Osteoblast (primary cell): ENCODE measurements at places on chromosomes 11 and 22.

DNA sequence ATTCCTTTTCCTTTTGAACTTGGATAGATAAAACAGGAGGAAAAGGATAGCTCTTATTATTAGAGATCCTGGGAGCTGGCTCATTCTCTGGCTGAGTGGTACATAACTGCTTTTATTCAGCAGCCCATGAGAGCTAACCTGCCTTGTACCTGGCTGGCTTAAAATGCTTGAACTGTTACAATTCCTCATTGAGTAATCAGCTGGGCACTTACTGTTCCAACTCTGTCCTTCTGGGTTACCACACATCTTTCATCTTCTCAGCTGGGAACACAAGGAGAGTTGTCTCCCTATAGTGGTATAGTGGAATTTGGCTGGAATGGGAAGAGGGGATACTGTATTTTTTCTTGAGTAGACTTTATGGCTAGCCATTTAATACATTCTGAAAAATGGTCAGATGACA, 39.8 kb upstream of the SPTBN2 start:
- DNase-seq = no peak

GRCh38 chr11:76551400-76551799, 106.6 kb downstream of the EMSY start:
- peak; percentile 64 for DNase-seq

GRCh38 chr11:65301491-65302329, 13.0 kb upstream of the CDC42EP2 start:
- DNase-seq = peak; percentile 76

DNA sequence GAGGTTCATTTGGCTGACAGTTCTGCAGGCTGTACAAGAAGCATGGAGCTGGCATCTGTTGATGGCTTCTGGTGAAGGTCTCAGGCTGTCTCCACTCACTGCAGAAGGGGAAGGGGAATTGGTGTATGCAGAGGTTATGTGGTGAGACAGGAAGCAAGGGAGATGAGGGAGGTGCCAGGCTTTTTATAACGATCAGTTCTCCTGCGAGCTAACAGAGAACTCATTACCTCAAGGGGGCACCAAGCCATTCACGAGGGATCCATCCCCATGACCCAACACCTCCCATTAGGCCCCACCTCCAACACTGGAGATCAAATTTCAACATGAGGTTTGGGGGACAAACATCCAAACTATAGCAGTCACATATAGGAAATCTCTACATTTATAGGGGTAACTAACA, 38.7 kb upstream of the E2F8 start:
- DNase-seq = no peak

- peak; percentile 78 for DNase-seq
These were observed 610.3 kb downstream of the TBC1D22A start for GRCh38 chr22:47372596-47373385.

DNA sequence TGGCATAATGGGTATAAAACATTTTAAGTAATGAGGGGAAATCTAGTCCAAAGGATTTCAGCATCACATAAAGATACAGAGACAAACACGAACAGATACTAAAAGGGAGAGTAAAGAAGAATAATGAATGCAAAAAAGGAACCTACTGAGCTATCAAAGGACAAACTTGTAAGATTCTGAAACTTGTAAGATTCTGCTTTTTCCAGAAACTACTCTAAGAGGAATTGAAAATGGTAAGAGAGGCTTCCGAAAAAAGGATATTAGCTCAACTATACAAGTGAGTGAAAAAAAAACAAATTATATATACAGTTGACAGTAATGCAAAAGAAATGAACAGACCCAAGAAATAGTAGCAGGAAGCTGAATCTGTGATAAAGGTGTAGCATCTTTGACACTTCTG, 37.7 kb downstream of the POLD3 start:
- DNase-seq = no peak

DNA sequence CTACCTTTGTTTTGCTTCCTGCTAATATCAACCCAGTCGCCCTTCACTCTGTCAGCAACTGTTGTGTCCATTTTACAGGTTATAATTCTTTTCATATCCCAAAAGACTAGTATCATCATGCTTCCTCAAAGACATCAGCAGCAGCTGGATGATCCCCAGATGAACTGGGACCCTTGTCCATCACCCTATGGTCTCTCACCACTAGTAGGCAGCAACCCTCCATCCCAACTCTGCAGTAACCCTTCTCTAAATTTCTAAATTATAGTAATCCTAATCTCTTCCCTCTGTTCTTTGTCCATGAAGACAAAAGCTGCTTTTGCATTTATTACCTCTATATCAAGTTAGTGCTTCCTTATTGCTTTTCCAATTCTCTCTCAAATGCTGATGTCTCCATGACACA, 1025.8 kb downstream of the FAM181B start:
- no peak for DNase-seq

GRCh38 chr11:60921259-60921658, 3.0 kb upstream of the TMEM132A start:
- DNase-seq = no peak

DNA sequence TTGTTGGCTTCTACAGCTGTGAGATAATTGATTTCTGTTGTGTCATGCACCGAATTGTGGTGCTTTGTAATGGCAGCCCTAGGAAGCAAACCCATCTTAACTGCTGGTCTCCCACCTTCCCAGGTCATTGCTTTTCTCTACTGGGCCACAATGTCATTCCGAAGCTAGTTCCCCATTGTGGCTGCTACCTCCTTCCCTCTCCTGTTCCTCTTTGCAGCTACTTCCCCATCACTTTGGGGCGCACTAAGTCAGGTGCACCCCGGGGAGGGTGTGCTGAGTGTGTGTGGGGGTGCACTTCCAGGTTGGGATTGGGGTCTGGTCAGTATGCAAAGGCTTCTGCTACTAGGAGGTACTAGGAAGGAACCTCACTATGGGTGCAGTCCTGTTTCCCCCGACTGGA, 109.3 kb downstream of the ST3GAL4 start:
- DNase-seq = peak; percentile 41

DNA sequence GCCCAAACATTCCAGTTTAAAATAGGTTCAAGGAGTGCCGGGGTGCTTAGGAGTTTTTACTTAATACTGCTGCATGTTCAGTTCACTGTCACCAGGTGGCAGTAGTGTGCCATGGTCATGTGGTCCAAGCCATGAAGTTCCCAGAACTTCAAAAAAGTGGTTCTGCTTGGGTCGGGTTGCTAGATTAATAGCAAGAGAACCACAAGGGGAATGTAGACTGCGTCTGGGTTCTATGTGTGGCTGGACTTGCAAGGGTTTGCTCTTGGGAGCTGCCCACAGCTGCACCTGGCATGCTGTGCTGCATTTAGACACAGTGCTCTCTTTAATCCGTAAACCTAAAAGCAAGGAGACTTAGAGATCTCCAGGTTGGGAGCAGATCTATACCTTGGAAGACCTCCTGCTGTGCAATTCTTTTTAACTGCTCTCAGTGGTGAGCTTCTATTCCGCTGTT, 6.5 kb upstream of the SPON1 start:
- DNase-seq = no peak

GRCh38 chr11:72856065-72856464, 41.9 kb downstream of the ATG16L2 start:
- DNase-seq = no peak

DNA sequence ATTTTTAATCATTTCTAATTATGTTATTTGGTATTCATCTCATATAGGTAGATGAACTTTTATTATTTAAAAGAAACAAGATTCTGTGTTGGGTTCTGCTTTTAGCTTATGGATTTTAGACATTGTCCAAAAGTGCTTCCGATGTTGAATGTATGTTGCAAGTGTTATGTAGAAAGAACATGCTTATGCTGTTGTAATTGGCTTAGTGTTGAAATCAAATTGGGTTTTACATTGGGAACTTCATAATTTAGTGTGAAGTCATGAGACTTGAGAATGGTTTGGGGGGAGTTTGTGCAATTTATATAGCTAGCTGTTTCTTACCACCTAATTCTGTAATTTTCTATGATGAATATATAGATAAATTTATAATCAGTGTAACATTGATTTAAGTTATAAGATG, 3.6 kb downstream of the MTMR3 start:
- no peak for DNase-seq

- no peak for DNase-seq
These were observed 20.9 kb upstream of the SCUBE1 start for GRCh38 chr22:43364169-43364435.

DNA sequence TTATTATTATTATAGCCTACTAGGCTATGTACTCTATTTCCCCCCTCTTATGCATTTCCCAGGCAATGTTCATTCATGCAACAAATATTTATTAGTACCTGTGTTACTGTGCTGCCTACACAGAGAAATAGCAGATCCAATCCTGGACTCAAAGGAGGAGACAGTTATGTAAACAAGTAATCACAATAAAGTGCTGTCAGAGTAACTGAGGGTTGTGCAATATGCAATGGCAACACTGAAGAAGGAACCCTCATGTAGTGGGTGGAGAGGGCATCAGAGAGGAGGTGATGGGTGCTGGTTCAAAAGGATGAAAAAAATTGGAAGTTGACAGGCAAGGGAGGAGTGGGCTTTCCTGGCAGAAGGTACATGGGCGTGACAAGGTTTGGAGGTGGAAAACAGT, 886 bp upstream of the P4HA3 start:
- DNase-seq = no peak

DNA sequence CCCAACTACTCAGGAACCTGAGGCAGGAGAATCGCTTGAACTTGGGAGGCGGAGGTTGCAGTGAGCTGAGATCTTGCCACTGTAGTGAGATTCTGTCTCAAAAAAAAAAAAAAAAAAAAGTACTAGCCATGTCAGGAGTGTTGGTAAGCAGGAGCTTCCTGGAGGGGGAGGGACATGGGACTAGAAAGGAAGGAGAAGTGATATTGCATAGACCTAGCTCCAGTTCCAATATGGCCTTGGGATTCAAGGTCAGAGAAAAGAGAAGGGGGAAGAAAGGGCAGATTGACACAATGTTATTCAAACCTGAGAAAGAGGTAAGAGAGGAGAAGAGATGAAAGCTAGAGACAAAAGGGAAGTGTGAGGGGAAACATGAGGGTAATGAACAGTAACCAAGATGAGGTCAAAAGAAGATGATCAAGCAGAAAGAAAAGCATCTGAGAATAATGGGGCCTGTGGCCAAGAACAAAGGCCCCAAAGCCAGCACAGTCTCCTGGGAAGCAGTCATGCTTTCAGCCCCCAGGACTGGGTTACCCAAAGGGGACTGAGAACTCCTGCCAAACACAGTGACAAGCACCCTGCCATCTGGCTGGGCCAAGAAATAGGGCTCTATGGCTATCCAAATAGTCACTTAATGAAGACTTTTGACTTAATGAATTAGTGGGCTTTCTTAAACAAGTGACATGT, 51.7 kb upstream of the FTH1 start:
- no peak for DNase-seq

GRCh38 chr11:17528906-17529843, 15.0 kb downstream of the USH1C start:
- DNase-seq = peak; percentile 65

GRCh38 chr22:46329616-46330015, 5.9 kb upstream of the TRMU start:
- peak; percentile 35 for DNase-seq

DNA sequence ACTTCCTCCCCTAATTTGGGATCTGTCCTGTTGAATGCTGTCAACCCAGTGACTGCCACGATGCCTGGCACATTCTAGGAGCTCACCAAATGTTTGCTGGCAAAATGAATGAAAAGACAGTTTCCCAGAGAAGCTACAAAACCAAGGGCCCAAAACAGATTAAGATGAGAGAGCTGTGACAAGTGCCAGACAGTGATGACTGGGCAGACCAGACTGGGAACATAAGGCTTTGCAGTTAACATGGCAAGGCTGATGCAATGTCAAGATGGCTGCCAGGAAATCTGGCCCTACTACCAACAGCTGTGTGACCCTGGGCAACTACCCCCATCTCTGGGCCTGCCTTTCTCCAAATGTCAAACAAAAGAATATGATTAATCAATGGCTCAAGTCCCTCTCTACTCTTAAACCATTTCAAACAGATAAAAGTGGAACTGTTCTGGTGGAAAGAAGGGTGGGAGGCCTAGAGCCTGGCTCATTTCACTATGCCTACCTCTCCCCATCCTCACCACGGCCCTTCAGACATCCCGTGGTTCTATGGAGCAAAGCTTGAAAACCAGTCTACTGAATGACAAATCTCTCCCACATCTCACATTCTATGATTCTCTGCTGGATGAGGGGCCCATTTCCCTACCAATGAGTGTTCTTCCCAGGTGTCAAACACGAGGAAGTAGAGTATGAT, 12.8 kb downstream of the AP1B1 start:
- DNase-seq = no peak

DNA sequence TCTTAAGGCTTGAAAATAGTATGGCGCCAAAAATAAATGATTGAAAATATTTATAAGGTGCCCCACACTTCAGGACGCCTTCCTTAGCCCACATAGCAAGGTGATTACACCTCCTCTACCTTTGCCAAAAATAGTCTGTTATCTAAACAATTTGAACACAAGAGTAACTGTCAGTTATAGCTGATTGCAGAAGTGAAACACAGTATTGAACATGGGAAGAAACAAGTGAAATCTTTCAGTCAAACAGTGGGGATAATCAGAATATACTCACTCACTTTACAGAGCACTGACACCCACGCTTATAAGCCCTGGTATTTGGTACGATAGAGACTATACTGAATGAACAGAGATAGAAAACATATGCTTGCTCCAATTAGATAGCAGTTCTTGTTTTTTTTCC, 203.1 kb downstream of the RAB38 start:
- DNase-seq = no peak

GRCh38 chr22:32964411-32965057, 93.6 kb downstream of the SYN3 start:
- DNase-seq = no peak

- DNase-seq = no peak
These were observed 148.1 kb upstream of the BLID start for GRCh38 chr11:122264121-122264520.

GRCh38 chr11:86669424-86669823, 3.0 kb downstream of the ME3 start:
- DNase-seq = no peak

GRCh38 chr11:12723421-12724300, 49.4 kb downstream of the TEAD1 start:
- peak; percentile 48 for DNase-seq

GRCh38 chr22:29309332-29310064, 3.0 kb downstream of the GAS2L1 start:
- DNase-seq = peak; percentile 77

GRCh38 chr22:23212061-23213021, 32.0 kb downstream of the BCR start:
- DNase-seq = no peak

DNA sequence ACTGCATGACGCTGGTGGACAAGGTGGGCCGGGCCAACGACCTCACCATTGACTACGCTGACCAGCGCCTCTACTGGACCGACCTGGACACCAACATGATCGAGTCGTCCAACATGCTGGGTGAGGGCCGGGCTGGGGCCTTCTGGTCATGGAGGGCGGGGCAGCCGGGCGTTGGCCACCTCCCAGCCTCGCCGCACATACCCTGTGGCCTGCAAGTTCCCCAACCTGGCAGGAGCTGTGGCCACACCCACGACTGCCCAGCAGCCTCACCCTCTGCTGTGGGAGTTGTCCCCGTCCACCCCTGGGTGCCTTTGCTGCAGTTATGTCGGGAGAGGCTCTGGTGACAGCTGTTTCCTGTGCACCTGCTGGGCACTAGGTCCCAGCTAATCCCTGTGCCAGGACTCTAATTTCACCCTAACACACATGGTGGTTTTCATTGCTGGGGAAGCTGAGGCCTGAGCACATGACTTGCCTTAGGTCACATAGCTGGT, 49.0 kb upstream of the PPP6R3 start:
- peak; percentile 69 for DNase-seq

- DNase-seq = peak; percentile 84
These were observed 43.4 kb downstream of the SCUBE1 start for GRCh38 chr22:43299736-43300135.
